Stimulated activated CD4-positive, alpha-beta T cell treated with anti-CD3 and anti-CD28 coated beads, Interleukin-15, amount 100 ng/mL, for 1 hour (primary cell): ENCODE measurements at places on chromosomes 11 and 22.

- no peak for DNase-seq
Observed at GRCh38 chr11:15720460-15720859, 605.7 kb downstream of the INSC start.

DNA sequence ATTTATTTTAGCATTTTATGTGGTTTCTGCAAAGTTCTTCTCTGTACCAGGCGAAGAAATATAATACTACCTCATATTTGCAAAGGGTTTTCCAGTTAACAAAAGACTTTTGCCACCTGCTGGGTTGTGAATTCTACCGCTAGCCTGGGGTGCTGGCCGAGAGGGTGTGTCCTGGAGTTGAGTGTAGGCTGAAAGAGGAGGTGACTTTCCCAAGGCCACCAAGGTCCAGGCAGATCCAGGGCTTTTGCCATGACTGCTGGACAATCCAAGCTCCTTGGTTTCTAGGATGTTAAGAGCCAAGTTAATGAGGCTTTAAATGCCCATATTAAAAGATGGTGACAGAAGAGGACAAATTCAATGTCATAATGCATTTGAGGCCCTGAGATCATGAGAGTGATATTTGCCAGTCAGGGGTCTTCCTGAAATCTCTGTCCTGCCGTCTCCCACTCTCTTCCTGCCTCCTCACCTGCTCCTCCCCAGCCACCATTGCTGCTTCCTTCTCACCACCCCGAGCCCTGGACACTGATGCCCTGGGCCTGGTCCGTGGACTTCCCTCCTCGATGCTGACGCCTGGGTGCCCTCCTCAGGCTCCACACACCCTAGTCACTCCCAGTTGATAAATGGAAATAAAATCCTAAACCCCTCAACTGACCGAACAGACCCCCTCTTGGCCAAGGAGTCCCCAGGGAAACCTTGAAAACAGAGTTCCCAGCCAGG is 825.6 kb downstream of the TBC1D22A start:
- no peak for DNase-seq

- DNase-seq, result no peak
Observed at GRCh38 chr22:38071421-38072321, 12.3 kb downstream of the SLC16A8 start.

DNA sequence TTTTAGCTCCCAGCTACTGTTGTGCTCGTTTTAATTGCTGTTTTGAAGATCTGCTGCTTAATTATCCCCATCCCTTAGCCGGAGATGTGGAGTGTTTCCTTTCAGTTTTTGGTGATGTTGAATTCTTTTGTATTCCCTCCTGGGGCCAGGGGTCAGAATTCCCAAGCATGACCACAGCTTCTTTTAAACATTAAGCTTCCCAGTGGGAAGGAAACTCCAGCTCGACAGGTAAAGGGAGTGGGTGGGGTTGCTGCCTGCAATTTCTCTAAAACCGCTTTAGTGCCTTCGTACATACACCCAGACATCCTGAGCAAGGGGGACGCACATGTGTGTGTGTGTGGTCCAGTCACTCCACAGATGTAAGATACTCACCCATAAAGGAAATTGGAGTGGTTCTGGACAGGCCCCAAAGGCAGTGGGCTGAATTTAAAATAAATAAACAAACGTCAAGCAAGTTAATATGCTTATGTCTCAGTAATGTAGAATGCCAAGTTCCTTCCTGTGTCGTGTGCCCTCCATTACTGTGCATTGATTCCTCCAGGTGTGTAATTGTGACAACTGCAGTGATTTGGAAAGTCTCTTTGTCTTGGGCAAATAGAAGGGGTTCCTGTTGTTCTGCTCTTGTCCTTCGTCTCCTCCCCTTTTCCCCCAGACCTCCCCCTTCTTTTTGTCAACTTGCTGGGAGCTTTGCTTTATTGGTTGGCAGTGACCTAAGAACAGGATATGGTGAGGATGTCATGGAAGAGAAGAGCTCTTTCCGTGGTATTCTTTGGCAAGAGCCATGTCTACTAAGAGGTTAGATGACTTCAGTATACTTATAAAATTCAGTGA is 19.2 kb upstream of the ADSL start:
- no peak for DNase-seq

DNA sequence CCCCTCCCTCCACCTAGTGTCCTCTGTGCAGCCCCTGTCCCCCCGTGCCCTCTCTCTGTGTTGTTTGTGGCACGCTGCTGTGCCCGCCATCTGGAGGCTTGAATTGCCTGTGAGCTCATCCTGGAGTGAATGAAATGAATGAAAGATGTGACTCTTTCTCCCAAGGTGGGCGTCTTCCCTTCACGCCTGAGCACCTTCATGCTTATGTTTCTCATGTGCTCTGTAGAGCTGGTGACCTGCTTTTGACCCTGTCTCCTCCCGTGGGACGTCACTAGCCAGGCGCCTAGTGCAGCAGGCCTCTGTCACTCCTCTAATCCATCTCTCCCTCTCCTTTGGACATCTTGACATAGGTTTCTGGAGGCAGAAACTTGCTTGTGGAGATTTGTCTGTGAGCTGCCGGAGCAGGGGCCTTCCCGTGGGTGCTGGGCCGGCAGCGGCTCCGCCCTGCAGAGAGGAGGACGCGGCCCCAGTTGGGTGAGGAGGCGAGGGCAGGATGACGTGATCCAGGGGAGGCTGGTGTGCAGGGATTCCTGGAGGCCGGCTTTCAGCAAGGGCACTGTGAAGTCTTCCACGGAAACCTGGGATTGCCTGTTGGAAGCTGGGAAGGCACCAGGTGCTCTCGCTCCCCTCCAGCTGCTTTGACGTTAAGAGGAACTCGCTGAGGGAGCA is 40.6 kb downstream of the MUC6 start:
- DNase-seq, result no peak

- DNase-seq, result no peak
Observed at GRCh38 chr11:65439331-65440181, 17.0 kb downstream of the NEAT1 start.

DNA sequence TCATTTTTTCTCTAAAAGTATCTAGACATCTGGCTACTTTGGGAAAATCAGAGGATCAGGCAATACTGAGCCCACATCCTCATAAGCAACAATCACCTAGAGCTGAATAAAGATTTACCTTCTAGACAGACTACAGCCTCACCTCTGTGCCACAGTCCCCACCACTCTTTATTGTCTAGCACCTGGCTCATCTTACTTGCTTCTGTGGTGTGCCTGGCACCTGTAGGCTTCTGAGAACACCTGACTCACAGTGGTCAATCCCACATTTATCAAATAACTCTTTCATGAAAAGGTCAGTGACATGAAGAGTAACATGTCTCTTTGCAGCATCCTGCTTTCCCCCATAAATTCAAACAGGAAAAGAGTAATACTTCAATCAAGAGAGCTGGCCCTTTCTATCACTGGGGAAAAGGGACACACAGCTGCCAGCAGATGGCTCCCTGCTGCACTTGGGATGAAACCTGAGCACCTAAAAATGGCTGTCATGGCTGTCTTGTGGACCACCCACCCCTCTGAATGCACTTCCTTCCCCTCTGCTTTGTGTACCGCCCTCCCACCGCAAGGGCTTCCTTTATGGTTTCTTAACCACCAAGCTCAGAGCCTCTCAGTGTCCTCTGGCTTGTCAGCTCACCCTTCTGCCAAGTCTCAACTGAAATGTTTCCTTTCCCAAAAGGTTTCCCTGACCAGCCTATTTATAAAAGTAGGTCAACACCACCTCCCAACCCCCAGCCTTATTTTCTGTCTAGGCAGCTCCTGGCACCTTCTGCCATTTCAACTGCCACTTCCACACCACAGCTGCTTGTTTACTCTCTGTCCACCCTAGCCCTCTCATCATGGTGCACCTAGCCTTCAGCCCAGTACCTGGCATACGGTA is 9.3 kb downstream of the TFIP11 start:
- DNase-seq, result no peak

DNA sequence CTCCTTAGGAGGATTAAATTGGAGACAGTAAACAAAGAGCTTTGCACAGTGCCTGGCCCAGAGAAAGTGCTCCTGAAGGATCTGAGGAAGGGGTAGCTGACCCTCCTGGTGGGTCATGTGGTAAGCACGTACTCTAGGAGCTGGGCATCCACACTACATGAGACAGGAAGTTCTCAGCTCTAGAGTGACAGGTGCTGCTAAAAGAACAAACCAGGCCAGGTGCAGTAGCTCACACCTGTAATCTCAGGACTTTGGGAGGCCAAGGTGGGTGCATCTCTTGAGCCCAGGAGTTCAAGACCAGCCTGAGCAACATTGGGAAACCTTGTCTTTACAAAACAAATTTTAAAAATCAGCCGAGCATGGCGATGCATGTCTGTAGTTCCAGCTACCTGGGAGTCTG is 13.1 kb downstream of the SLC43A1 start:
- no peak for DNase-seq

- no peak for DNase-seq
Observed at GRCh38 chr11:79184285-79184684, 256.5 kb downstream of the TENM4 start.
